AG10803 (cell line): ENCODE measurements at places on chromosomes 7 and 10.

- no peak for DNase-seq
These were observed 1.6 kb upstream of the IDI1 start for GRCh38 chr10:1050554-1050953.

DNA sequence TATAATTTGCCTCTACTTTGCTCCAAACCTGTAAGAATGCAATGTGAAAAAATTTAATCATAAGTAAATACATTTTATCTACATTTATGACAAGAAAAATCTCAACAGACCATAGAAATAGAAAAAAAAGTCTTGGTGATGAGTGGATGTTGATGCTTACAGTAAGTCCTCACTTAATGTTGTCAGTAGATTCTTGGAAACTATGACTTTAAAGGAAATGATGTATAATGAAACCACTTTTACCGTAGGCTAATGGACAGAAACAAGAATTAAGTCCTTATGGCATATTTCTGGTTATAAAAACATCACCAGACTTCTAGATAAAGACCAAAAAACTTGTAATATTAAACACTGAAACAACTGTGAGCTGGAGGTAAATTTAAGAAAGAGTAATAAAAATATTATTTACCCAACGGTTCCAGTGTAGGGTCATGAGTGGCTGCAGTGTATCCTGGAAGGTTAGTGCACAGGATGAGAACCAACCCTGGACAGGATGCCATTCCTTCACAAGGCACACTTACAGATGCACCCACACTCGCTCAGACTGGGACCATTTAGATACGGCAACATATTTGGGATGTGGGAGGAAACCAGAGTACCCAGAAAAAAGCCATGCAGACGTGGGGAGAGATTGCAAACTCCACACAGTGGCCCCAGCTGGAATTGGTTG lies 76.3 kb downstream of the GLCCI1 start:
- no peak for DNase-seq

GRCh38 chr10:31918671-31919409 lies 9.8 kb downstream of the ARHGAP12 start:
- no peak for DNase-seq

DNA sequence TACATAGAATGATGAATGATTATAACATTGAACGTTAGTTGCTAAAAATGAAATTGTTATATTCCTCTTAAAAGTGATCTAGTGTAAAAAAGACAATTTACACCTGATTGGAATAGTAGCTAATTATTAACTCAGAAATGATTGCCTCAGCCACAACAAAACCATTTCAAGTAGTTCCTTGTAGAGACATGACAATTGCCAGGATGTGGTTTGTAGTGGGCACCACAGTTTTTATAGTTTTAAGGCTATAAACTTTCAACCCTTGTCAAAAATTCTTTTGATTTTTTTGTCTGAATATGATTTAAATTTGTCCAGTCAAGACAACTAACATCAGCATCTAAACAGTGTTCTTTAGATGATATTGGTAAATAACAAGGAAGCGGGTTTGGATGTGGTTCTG lies 145.2 kb downstream of the SUGCT start:
- DNase-seq, result no peak

DNA sequence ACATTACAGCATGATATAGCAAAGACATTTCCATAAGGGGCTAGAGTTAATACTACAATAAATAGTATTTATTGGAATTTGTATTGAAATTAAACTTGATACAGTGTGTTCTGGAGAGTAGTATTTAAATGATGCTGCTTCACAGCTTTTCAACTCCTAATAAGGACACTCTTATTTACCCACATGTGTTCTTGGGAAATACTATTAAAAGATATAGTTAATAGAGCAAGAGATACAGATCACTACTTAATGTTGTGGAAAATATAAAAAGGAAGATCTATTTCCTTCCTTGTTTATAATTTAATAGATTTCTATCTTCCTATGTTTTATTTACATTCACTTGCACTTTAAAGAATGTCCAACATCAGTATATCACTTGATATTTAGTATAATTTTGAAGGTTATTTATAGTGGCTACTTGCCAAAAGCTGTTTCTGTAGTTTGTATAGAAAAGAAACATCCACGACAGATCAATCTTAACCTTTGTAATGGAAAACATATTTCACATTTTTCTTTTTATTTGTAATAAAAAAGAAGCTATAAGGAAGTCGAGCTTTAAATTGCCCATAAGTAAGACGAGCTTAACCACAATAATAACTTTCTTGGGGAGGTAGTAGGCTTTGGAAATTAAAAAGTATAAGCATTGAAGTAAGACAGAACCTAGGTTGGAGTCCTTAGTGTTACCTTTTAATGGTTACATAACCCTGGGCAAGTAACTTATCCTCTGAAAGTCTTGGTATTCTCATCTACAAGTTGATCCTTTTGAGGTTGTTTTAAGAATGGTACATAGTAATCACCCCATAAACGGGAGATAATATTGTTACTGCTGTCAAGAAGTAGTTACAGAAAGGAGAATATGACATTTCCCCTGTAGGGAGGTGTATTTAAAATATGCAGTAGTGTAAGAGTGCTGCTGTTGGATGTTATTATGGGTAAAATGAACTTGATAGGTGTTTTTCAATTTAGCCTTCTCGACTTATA lies 32.8 kb downstream of the CPED1 start:
- DNase-seq, result no peak

GRCh38 chr7:68269405-68269804 lies 1272.8 kb downstream of the TYW1 start:
- DNase-seq, result peak; percentile 85

DNA sequence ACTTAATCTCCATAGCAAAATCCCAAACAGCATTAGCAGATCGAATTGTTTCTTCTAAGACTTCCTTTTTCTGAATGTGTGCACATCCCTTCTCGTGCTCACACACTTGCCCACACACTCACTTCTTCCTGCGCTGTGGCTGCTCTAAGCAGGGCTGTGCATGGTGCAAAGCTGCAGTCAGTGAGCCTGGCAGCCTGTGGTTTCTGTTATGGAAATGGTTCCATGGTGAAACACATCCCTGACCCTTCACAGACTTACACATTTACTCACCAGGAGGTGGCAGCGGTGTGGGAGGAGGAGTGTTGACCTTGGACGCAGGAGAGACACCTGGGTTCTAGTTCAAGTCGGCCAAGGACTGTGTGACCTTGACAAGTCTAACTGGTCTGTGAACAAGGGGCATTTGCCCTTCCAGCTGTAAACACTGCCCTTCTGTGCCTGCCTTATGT lies 24.9 kb downstream of the MTURN start:
- DNase-seq, result peak; percentile 34

DNA sequence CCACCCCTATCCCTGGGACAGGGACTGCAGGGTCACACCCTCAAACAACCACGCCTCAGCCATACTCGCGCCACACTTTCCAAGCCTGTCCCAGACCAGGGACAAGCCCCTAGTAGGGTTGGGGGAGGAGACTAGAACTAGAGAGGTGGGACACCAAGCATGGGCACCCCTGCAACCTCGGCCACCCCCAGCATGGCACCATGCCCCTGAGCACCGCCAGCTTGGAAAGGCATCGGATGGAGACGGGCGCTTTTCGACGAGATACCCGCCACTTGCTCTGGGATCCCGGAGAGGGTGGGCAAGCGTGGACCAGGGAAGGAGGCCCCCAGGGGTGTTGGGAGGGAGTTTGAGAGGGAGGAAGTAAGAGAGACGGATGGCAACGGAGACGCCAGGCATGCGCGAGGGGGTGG lies 13.1 kb upstream of the KMT2E start:
- no peak for DNase-seq

DNA sequence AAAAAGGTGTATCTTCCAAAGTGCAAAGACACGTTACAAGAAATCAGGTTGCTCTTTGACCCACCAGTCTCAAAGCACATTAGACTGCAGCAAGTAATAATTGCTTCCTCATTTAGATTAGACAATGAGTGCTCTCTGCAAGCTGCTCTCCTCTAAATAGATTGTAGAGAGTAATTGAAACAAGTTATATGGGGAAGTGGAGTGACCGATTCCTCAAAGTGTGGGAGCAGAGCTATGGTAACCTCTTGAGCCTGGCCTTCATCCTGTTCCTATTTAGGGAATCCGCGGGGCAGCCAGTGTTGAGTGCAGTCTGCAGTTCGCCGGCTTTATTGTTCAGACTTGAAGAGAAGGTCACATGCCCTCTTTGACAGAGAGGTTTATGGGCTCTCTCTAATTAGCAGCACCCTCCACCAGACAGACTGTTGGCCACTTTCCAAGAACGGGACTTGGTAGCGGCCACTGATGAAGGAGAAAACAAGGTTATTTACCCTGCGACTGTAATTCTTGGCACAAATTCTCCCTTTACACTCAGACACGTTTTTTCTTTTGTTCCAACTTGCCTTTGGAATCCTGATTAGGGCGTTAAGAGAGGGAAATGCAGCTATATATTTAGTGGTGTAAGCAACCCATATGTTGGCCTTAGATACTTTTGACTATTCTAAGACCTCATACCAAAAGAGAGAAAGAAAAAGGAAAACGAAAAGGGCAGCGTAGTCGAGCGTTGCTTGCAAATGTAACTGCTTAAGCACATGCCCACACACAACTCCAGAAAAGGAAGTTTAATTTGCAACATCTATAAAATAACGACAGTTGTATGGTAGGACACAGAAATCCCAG lies 107.5 kb downstream of the REEP3 start:
- peak; percentile 42 for DNase-seq

DNA sequence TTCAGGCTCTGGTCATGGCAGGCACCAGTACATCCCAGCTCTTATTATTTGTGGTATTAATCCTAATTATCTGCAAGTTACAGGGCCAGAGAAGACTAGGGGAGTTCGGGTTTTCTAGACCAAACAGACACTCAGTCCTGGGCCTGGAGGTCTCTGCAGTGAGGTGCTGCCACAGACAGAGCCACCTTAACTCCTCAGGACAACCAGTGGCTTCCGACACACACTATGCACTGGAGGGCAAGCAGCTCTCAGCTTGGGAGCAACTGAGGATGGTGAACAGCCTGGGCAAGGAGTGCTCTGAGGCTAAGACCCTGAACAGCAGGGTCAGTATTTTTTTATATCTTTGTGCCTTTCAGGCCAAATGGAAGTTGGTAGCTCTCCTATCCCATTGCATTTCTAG lies 19.0 kb downstream of the ACTA2 start:
- DNase-seq, result no peak

GRCh38 chr7:153887749-153888569 lies 164.2 kb upstream of the DPP6 start:
- no peak for DNase-seq

DNA sequence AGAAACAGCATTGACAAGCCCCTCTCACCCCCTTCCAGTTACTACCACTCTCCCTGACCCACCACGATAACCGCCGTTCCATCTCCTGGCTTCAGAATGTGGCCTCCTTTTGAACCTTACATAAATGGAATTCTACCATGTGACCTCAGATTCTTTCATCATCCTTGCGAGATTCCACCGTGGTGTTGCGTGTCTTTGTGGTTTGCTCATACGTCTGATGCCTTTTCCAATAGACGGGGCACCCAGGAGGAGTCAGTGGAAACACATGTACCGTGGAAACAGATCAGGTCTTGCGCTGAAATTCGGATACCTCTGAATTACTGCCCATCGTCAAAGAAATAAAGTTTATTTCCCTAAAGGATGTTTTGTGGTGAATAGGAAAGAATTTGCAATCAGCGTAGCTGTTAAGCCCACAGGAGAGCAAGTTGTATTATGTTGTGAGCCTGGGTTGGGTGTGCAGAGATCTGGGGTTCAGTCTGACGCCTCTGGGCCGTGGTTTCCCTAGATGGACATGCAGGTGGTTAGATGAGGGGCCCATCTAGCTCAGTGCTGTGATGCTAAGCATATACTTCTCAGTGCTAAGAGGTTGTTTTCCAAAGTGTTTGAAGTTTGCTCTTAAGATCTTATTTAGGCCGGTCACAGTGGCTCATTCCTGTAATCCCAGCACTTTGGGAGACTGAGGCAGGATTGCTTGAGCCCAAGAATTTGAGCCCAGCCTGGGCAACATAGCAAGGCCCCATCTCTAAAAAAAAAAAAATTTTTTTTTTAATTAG lies 29.1 kb downstream of the GTF2IRD1 start:
- DNase-seq, result peak; percentile 95

- DNase-seq, result peak; percentile 95
These were observed 69.4 kb upstream of the HECTD2 start for GRCh38 chr10:91340613-91341362.

- DNase-seq, result no peak
These were observed 29.9 kb downstream of the ZC3HC1 start for GRCh38 chr7:130021105-130021834.

DNA sequence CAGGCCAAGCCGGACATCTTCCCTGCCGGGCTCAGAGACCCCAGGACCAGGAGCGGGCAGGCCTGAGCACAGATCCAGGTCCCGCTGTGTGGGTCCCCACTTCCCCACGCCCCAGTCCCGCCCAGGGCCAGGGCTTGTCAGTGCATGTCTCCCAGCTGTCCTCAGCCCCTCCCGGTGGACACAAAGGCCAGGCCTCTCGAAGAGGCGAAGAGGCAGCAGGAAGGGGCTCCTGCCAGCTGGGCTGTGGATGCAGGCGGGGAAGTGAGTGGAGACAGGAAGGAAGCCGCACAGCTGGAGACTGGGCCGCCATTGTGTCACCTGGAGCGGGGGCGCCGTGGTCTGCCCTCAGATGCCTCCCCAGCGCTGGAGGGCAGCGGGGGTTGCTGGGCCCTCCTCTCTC lies 4.8 kb downstream of the GRIFIN start:
- no peak for DNase-seq

GRCh38 chr10:100998991-100999741 lies 442 bp upstream of the LZTS2 start:
- peak; percentile 71 for DNase-seq

DNA sequence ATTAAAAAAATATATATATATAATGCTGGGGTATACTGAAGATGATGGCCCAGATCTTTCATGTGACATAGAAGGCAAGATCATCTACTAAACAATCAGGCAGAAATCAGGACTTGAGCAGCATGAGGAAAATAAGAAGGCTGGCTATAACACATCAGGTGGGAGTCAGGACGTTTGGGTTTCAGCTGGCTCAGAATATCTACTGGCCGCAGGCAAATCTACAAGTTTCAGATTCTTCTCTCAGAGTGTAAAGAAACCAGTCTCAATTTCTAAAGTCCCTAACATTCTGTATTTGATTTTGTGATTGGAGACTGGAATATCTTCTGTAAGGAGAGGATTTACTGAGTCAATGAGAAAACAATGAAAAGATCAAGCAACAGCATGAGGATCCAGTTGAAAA lies 37.7 kb upstream of the FAM3C start:
- DNase-seq, result no peak

DNA sequence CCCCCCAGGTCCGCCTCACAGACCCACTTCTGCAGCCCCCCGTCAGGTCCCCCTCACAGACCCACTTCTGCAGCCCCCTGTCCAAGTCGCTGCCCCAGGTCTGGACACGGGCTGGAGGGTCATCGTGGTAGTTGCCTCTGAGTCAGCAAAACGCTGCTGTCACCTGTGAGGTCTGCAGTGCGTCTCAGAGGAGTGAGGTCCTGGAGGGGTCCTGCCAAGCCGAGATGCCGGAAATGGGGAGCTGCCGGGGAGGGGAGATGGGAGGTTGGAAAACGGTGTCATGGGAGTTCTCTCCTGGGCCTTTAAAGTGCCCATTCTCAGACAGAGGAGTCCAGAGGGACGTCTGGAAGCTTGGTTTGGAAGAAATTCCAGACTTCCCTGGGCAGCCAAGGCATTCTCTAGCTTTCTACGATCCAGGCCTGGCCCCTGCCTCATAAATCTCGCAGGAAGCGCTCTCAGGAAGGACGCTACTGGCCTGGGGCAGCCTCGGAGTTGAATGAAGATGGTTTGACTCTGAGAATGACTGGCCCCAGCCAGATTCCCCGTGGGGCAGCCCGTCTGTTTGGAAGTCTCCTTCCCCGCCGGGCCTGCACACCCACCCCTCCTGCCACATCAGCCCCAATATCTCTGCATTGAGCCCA lies 38.7 kb downstream of the CALML3 start:
- peak; percentile 48 for DNase-seq
